ENCODE measurements at places on chromosomes 12 and 14.

DNA sequence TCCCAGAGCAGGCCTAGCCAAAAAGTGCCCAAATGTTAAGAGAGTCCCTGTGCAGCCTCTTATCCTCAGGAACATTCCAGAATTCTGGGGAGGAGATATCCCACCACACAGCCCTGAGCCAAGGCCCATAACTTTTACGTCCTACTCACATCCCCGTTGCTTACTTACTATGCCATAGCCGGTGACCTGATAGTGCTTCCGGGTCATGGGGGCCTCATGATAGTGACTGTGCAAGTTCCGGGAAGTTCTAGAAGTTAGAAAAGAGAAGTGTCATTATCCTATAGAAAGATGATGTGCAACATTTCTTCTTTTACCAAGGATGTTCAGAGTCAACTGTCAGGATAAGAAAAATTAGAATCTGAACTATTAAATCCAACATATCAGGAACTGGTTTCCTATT, 15.6 kb upstream of the NGB start:
- DNase-seq = no peak

GRCh38 chr14:30610787-30611343, 11.3 kb upstream of the SCFD1 start:
- peak; percentile 88 for DNase-seq

DNA sequence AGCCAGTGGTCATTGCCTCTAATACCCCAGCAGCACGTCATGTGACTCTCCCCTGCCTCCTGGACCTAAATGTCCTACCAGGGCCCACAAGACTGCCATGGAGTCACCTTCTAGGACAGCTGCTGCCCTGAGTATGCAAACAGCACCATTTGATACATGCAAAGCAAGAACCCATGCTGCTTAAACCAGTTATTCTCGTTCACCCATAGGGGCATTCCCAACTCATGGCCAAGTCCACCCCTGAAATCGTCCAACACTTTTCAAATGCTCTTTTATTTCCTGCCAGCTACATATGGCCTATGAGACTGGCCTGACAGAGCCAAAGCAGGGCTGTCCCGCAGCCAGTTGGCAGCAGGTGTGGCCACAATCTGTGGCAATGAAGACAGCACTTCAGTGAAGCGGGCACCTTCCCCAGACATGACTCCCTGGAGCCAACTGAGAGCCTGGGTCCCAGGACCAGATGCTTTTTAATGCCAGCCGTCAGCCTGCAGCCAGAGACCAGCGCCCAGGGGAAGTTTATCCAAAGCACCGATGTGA, 99.9 kb downstream of the BCAT1 start:
- DNase-seq = no peak

DNA sequence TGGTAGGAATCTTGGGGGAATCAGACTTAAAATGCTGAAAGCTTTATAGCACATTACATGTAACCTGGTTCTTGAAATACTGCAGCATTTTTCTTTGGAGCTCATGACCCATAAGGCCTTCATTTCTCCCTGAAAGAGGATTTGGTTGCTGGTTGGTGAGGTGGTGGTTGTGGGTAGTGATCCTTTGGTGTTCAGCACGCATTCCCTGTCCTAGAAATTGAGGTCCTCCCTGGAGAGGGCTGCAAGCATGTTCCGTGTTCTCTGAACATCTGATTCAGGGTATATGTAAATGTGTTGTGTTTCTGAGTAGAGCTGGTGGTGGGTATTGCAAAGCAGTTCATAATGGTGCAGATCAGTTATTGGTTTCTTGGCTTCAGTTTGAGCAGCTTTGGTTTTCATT, 2.0 kb downstream of the SCN8A start:
- no peak for DNase-seq

DNA sequence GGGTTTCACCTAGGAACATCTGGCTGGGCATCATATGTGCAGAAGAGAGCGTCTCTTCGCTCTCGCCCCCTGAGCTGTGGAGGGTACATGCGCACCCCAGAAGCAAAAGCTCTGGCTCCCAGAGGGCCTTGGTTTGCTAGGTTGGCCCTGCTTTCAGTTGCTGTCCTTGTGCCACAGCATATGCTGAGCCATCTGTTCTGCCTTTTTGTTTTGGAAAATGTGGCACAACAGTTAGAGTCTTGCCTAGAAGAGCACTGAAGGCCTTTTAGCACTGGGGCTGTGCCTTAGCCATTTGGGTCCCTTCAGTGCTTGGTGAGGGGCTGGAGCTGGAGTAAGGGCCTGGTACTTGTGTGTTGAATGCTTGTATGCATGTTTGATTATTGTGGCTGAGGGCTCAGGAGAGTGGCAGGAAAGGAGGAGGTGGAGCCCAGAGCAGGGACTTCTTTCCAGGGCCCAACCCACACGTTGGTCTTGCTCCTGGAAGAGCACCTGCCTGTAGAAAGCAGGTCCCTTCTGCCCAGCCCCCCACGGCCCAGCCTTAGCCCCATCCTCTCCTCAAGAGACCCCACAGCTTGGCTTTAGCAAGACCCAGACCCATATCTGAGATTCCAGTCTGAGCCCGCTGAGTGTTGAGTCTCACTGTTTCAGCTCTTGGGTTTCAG, 113.7 kb downstream of the SLC25A47 start:
- no peak for DNase-seq

GRCh38 chr12:94267537-94267872, 119.1 kb downstream of the PLXNC1 start:
- no peak for DNase-seq

- DNase-seq = no peak
Observed at GRCh38 chr12:9387450-9387849, 179.3 kb upstream of the PZP start.

- DNase-seq = no peak
Observed at GRCh38 chr12:79850610-79851299, 84.1 kb downstream of the PPP1R12A start.

DNA sequence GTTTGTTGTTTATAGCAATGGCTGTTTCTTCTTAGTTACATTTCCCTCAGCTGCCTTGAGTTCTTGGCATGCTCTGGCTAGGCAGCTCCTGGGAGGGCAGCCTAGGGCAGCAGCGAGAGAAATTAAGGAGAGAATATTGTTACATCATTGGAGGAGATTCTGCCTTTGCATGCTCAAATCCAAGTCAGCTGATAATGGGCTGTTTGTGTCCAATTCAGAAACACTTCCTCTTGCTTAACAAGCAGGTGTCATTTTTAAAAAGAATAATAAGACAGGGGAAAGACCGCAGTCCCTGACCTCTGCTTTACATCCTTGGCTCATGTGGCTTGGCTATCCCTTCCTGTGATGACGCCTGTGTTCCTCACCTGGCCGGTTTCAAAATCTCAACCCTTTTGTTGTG, 76.9 kb downstream of the ESR2 start:
- no peak for DNase-seq

DNA sequence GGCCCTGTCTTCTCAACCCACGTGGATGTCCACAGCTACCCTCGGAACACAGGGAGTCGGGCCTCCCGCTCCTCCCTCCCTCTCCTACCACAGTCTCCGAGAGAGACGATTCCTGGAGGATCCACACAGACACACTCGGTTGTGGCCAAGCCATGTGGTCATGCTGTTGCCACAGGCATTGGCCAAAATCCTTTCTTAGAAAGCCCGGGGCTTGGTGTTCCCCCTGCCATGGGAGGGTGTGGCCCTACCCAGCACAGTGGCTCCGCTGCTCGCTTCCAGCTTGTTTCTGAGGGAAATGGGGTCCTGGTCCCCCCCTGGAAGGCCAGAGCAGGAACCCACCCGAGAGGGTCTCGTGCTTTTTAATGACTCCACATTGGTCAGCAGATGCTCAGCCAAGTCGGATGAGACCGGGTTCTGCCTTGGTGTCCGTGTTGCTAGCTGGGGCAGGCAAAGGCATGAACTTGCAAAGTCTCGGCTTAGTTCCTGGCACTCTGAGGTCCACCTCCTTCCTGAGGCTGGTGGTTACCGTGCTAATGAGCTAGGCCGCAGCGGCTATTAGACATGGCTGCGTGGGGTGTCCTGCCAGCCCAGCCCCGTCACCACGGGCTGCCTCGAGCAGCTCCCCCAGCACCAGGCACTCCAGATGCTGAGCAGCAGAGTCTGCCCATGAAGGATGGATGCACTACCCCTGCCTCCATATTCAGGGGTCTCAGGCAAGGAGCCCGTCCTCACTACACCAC, 46.8 kb upstream of the MEG3 start:
- DNase-seq = no peak

GRCh38 chr14:34129927-34130552, 179.2 kb upstream of the EGLN3 start:
- no peak for DNase-seq

Data from SHP77 treated with DMSO at 0.1 percent for 48 hours (cell line).